ENCODE measurements at places on chromosomes 3 and 15.

- DNase-seq, result no peak
Measured at GRCh38 chr15:38084289-38084688, 149.8 kb downstream of the TMCO5A start.

DNA sequence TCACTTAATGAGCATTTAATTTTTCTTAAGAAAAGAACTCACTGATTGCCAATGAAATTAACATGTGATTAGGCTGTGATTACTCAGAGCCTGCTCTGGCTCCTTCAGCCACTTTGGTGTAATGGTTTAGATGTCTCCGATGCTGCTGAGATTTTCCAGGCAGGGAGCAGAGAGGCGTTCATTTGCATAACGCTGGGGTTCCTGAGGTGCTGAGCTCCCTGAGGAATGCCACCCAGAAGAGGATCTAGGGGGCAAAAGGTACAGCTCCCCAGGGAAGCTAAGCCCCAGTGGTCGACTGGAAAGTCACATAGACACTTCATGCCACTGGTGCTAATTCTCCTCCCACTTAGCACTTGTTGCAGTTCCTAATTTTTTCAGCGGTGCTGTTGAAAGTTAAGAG is 119.5 kb downstream of the USP13 start:
- DNase-seq, result no peak

- no peak for DNase-seq
Measured at GRCh38 chr3:78894787-78895186, 873.0 kb downstream of the ROBO1 start.

GRCh38 chr15:79918278-79918677 is 21.5 kb upstream of the MTHFS start:
- DNase-seq, result no peak

DNA sequence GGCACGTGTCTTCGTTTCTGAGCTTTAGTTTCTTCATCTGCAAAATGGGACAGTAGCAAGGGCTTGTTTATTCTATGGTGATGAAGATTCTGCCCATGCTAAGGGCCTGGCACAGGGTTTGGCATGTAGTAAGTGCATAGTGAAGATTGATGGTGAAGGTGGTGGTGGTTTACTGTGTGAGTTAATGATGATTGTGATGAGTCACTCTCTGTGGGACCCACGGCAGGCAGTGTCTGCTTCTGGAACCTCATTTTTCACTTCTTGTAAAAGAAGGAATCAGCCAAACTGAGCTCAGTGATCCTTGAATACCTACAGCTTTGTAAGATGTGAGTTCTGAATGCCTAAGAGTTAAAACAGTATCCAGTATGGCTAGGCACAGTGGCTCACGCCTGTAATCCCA is 86.2 kb upstream of the LRTM1 start:
- DNase-seq, result no peak

GRCh38 chr15:64897345-64897985 is 14.2 kb upstream of the ANKDD1A start:
- DNase-seq, result no peak

DNA sequence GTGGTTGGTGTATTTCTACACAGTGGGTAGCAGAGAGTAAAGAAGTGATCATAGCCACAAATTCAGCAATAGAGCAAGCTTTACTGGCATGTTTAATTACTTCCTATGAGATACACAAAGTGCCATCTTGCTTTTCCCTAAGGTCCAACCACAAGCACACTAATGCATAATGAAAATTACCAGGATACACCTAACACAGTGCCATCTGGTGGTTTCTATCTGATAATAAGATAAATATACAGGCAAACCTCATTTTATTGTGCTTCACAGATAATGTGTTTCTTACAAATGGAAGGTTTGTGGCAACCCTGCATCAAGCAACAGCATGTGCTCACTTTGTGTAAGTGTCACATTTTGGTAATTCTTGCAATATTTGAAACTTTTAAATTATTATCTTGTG is 223.0 kb downstream of the NSUN3 start:
- no peak for DNase-seq

DNA sequence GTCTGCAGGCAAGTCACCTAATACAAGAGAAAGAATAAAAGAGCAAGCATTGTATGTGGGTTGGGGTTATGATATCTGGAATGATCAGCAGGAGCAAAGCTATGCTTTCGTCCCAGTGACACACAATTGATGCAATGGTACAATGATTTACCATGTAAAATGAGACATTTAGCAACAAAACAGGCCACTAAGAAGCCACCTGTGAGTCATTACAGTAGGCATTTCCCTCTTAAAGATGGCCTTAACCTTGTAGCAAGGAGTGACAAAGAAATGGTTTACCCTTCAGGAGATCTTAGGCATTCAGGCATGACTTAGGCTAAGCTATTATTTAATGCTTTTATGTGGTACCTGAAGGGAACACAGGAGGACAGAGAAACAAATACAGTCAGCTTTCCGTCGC is 373.3 kb upstream of the RBMS3 start:
- no peak for DNase-seq

DNA sequence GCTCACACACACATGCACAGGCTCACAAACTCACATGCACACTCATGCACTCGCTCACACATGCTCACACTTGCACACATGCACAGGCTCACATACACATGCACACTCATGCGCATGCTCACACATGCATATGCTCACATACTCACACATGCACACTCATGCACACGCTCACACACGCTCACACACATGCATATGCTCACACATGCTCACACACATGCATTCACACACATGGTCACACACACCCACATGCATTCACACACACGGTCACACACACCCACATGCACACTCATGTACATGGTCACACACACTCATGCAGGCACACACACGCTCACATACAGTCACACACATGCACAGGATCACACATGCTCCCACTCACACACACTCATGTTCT is 132.8 kb upstream of the SMAD3 start:
- no peak for DNase-seq

- no peak for DNase-seq
Measured at GRCh38 chr3:12759693-12760565, 870 bp upstream of the TMEM40 start.

Measured in NCI-H1930 (cell line).